Hematopoietic multipotent progenitor cell treated with erythropoietin and hydrocortisone succinate and interleukin-3 and kit ligand, for 8 days (in vitro differentiated cells): ENCODE measurements at places on chromosomes 3 and 15.

DNA sequence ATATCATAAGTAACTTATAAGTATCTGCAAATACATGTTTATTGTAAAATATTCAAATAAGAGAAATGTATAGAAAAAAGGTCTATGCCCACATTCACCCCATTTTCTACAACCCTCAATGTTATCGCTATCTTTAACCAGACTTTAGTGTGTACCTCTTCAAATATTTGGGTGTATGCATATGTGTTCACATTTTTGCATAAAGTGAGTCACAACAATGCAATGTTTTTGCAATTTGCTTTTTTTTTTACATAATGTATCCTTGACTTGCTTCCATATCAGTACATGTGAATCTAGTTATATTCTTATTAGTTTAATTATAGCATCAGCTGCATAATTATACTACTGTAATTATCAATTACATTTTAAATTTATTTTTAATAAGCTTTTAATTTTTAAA is 117.3 kb upstream of the LYSMD4 start:
- DNase-seq = no peak

GRCh38 chr3:9279966-9280365 is 30.5 kb upstream of the SRGAP3 start:
- no peak for DNase-seq

- DNase-seq = no peak
Measured at GRCh38 chr15:37932549-37932948, 1.9 kb upstream of the TMCO5A start.

DNA sequence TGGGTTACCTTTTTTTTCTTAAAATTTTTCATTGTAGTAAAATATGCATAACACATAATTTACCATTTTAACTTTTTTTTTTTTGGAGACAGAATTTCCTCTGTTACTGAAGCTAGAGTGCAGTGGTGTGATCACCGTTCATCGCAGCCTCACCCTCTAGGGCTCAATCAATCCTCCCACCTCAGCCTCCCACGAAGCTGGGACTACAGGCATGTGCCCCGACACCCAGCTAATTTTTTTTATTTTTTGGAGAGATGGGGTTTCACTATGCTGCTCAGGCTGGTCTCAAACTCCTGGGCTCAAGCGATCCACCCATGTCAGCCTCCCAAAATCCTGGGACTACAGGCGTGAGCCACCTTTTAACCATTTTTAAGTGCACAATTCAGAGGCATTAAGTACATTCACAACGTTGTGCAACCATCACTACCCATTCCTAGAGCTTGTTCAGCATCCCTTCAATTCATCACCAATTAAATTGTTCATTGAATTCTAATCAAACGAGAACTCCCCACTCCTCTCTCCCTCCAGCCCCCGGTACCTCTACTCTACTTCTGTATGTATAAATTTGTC is 44.6 kb downstream of the BHLHE40 start:
- no peak for DNase-seq

DNA sequence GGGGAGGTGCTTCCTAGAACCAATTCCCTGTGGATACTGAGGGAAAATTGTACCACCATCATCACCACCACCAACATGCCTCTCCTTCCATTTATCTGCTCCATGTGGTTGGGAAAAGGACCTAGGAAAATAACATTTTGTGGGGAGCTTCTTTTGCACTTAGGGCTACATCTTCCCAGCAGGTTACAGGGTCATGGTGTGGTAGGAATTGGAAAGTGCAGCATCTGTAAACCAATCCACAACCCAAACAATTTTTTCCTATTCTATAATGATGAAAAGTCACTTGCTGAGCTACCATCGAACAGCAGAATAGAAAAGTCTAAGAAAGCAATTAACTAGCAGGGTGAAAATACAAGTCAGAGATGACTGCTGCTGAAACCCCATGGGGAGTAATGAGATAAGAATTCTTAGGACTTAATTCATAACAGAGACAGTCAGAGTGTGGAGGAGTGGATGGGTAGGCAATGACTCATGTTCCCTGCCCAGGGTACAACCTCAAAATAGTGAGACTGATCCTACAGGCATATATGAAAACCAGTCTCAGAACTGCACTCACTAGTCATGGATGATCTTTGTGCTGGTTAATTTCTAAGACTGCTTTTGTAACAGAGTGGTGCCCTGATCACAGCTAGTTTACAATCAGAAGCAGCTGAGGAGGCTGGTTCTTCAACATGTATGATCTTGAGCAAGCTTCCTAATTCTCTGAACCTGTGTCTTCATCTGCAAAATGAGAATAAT is 38.1 kb upstream of the LEKR1 start:
- peak; percentile 77 for DNase-seq

- DNase-seq = no peak
Measured at GRCh38 chr3:141176775-141177174, 54.9 kb upstream of the PXYLP1 start.

DNA sequence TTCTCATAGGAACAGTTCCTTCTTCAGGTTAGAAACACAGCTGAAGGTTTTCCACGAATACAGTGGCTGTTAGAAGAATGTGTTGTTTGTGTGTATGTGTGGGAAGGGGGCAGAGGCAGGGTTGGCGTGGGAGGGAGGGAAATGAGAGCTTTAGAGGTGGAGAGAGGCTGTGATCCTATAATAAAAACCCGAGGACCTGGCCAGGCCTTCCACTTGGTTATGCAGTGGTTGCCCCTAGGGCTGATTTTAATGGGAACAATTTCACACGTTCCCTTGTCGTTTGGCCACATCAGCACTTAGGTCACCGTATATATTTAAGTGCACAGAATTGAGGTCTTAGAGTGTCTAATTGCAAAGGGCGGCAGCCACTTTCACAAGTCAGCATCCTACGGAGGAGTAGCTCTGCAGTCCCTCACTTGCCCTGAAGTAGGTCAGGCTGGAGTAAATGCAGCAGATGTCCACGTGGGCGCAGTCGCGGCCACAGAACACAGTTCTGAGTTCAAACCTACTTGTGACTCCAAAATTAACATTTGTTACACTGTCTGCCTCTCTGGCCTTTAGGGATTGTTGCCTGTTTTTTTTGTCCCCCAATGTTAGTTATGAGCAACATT is 85.6 kb downstream of the PDCD6IP start:
- DNase-seq = no peak

GRCh38 chr3:45608885-45609284 is 14.3 kb downstream of the LIMD1 start:
- DNase-seq = no peak

DNA sequence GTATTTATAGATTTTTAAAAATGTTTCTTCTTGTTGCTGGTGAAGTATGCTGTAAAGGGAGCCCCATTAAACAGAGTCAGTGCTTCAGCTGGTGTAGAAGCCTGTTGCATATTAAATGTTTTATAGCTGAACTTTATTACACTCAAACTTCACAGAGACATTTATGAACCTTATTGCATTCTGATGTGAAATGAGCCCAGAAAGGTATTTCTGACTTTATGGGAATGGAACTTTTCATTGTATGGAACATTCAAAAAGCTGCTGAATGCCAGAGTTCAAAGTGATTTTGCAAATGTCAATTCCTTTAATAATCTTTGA is 329.3 kb upstream of the RASGRP1 start:
- DNase-seq = no peak

GRCh38 chr3:148998297-148998696 is 7.0 kb downstream of the GYG1 start:
- no peak for DNase-seq

DNA sequence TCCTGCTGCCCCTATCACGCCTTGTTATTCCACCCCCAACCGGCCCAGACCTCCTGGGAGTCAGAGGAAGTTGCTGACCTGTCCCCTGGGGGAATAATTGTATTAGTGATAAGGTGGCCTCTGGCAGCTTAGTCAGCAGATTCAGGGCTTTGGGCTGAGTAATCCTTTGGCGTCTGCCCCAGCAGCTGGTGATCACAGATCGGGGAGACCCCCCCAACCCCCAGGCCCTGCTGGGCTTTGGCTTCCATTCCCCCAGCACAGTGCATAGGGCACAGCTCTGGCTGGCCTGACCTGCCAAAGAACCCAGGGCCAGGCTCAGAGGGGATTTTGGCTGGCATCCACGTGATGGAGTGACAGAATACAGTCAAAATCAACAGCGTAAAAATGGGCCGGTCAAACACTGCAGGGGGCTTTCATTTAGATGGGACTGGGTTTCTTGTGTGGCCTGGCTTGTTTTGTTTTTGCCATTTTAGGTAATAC is 3.9 kb upstream of the NR2E3 start:
- no peak for DNase-seq

DNA sequence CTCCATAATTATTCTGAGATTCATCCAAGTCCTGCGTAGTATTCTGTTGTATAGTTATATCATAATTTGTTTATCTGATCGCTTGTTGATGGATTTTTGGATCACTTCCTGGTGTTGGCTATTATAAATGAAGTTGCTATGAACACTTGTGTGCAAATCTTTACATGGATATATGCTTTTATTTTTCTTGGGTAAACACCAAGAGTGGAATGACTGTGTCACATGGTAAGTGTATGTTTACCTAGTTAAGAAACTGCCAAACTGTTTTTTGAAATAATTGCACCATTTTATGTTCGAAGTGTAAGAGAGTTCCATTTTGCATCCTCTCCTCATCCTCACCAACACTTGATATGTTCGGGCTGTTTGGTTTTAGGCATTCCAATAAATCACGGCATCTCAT is 360.4 kb upstream of the FRG2C start:
- no peak for DNase-seq

- DNase-seq = peak; percentile 7
Measured at GRCh38 chr3:24963762-24964625, 464.1 kb upstream of the RARB start.

DNA sequence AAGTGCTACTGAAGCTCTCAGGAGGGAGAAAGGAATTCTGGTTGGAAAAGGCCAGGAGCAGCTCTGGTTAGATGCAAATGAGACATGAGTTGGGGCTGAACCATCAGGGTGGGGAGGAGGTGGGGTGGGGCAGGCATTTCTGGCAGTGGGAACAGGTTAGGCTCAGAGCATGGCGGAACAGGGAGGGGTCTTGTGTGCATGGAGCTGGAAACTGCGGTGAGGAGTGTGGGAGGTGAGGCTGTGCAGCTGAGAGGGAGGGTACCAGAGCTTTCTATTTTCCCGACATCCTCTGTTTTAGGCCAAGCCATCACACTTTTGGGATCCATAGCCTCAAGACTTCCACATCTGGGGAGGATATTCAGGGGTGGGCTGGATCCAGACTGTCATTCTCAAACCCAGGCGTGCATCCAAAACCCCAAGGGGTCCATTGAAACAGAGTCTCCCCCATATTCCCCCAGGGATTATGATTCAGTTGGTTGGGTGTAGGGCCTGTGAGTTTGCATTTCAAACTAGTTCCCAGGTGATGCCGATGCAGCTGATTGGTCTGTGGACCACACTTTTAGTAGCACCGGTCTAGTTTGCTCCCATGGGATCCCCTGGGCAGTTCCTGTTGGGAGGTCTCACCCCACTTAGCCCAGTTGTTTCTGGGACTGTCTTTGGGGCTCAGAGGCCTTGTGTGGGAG is 100.9 kb upstream of the TLE3 start:
- no peak for DNase-seq

GRCh38 chr3:169846458-169847193 is 23.1 kb downstream of the LRRC31 start:
- DNase-seq = no peak

GRCh38 chr3:125186261-125186787 is 26.2 kb downstream of the SLC12A8 start:
- no peak for DNase-seq

DNA sequence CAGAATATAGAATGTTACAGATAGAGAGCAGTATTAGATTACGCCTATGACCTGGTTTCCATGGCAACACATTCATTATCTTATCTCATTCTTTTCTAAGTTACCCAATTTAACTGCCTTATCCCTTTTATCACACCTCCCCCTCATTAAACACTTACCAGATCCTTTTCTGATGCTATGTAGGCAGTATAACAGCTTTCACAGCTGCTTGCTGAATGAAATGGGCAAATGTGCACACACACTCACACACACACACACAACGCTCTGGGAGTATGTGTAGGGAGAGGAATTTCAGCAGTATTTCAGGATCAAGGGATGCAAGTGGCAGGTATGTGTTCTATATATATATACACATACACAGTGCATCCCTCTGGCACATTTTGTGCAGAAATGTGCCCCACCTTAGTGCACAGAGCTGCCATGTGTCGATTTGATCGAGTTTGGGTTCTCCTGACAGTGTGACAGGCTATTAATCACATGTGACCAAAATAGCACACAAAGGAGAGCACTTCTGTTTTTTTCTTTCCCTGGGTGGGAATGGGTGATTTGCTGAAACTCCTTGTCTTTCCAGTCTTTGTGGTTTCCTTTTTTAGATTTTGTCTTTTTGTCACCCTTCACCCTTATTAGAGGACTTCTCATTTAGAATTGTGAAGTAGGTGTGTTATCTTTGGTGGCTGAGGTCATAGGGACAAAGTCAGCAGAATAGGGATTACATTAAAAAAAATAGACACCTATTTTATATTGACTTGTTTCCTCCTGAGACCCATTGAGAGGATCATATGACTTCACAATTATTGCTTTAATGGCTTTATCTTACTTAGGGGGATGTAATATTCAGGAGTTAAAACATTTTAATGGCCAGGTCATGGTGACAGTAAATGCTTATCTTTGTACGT is 553.7 kb downstream of the PDCD6IP start:
- DNase-seq = no peak

GRCh38 chr15:32855942-32856341 is 138.1 kb downstream of the GREM1 start:
- DNase-seq = no peak

DNA sequence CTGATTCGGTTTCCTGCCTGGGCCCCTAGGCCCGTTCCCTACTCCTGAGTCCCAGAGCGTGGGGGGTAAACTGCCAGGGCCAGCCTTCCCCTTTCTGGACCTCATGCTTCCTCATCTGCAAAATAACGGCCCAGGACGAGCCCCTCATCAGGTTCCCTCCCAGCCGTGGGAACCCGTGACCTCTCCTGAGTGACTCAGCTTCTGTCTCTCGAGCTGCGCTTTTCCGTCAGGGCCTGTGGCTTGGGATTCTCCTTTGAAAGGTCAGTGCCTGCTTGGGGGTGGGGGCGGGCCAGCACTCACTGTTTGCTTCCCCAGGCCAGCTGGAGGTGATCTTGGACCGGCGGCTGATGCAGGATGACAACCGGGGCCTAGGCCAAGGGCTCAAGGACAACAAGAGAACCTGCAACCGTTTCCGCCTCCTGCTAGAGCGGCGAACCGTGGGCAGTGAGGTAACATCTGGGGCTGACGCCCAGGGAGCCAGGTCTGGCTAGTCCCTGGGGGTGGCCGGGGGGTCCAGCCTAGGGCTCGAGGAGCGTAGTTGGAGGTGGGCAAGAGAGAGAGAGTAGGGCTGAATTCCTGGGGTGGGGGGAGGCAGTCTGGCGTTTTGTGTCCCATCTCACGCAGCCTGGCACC is 12.8 kb downstream of the MAN2A2 start:
- DNase-seq = no peak

DNA sequence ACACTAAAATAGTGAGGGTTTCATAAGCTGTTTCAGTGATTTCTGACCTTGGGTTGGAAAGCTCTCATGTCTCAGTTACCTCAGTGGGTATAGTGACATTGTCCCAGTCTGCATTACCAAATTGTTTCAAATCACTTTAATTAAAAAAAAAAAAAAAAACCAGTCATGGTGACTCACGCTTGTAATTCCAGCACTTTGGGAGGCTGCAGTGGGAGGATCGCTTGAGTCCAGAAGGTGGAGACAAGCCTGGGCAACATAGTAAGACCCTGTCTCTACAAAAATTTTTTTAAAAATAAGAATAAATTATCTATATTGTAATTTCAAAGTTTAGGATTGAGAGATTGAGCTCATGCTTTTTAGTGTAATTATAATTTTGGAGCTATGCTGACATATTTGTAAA is 78.0 kb downstream of the MBNL1 start:
- DNase-seq = no peak

- no peak for DNase-seq
Measured at GRCh38 chr15:52730173-52730572, 51.0 kb upstream of the ATOSA start.
